Colonic mucosa (tissue), 4 donors: ENCODE measurements at places on chromosomes 3 and 15. TPM values are rescaled to one million over a fixed set of nuclear protein-coding genes. Genes with fewer than 3 reads are reported as not detected.
A peak's percentile ranks its signal among the peaks of the same experiment; 100 is the strongest.

DNA sequence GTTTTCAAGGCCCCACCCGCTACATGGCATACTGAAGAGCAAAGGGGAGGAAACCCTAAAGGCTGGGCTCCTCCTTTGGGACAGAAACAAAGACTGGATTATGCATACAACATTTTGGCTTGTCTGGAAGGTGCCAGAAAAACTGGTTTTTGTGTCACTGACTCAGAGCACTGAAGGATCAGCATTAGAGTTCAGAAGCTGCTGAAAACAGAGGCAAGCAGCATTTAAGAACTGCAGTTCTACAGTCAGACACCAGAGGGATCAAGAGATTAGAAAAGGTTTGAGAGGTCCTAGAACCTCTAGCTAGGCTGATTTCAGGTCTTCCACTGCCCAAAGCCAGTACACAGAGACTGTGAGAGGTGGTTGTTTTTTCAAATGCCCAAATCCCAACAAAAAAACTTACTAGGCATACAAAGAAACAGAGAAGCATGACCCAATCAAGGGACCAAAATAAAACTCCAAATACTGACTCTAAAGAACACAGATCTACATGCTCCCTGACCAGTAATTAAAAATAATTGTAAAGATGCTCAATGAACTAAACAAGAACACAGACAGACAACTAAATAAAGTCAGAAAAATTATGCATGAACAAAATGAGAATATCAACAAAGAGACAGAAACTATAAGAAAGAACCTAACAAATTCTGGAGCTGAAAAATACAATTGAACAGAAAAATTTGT is 91.2 kb downstream of the SENP2 start:
- DNase-seq, result peak; percentile 63

GRCh38 chr3:128597900-128598299 is 52.7 kb downstream of the RPN1 start:
- no peak for DNase-seq

DNA sequence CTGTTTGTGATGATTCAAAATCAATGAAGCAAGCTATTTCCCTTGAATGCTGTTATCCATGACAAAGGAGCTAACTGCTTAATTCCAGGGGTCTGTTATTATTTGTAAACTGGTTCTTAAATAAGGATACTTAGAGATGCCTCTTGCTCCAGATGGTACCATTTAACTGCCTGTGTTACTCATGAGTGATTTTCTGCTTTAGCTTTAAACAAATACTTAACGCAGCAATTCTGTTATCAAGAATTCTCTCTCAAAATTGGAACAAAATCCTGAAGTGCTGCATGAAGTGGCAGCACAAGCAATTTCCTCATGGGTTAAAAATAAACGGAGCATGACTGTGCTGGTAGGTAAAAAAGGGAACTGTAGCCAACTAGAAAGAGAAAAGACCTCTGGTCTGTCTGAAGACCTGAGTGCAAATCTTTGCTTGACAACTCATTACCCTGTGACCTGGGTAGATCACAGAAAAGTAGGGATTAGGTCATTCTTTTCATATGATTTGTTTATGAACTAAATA is 62.5 kb upstream of the GBE1 start:
- DNase-seq, result no peak

DNA sequence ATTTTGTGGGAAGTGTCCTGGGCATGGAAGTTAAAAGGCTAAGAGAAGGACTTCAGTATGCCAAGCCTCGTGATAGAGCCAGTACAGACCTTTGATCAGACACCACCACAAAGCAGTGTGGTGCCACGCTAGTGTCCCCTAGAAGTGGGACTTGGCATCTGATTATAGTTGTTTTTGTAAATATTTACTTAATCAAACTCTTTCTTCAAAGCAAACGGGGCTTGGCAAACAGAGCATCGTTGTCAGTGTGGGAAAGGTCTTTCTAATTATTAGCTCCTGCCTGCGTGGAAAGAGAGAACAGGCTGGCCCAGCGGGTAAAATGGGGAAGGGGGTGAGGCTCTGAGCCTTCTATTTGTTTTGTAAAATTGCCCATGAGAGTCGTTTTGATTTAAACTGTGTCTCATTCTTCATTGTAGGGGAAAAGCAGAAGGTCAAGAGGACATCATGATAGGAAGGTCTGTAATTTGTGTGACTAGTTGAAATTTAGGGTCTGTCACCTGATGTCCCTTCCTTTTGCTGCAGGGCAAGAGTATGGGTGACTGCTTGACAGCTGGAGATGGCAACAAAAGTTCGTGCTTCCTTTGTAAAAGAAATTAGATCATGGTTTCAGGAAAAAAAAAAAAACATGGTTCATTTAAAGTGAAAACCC is 105.0 kb downstream of the IQCH start:
- DNase-seq, result no peak

DNA sequence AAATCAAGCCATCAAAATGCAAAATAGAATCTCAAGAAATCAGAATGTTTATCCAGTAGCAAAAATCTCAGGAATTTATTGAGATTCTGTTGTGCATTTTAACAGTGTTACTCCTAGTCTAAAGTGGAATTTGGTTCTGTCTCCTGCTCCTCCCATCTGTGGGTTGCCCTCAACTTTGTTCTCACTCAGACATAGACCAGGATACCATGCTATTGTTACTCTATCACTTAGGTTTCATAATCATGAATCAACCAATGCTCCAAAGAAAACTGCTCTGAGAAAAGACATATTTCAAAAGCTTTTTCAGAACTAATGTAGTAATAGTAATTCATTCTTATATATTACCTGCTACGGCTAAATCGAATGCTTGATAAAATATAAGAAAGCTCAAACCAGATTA is 274.7 kb downstream of the RBMS3 start:
- no peak for DNase-seq

PLOD2 gene
- total RNA-seq, result 245 TPM
